ENCODE measurements at places on chromosomes 11 and 22. TPM values are rescaled to one million over a fixed set of nuclear protein-coding genes. Genes with fewer than 3 reads are reported as not detected.

EHF gene
- not detected for total RNA-seq

CARD18 gene
- total RNA-seq = not detected

CFAP68 gene
- 33.0 TPM for total RNA-seq

OR52N5 gene
- total RNA-seq = 0.06 TPM

DNA sequence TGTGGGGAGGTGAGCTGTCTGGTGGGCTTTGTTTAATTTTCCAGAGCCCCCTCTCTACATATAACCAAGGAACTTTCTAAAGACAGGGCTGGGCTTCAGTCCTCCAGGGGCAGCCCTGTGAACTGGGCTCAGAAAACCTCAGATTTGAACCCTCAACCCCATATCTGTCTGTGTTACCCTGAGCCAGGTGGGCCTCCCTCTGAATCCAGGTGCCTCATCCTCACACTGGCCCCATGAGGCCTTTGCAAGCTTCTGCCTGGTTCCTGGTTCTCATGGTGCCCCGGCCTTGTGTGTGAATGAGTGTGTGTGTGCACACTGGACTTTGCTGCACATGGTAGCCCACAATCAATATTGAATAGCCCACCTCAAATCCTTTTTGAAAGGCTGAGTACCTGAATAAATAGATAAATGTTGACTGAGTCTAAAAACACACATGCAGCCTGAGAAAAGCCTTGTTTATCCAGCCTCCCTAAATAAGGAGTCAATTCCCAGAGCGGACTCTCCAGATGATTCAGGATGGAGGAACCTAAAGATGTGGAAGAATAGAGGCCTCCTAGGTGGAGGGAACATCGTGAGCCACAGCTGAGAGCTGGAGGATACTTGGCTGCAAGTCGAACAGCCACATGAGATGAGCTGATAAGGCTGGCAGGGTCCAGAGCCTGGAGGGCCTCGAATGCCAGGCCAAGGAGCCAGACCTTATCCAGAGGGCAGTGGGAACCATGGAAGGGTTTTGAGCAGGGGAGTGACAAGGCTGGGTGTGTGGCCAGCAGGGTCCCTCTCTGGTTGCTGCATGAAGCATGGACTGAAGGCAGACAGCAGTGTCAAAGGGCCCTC is 28.1 kb upstream of the P2RY2 start:
- no peak for DNase-seq
- no peak overlapping the region for H3K4me3 ChIP-seq
- H3K27me3 ChIP-seq = no peaks in the 10 kb centered on the region
- no peak overlapping the region for H3K27ac ChIP-seq
- peaks cover 8% of the 10 kb centered on the region for H3K4me1 ChIP-seq

DNA sequence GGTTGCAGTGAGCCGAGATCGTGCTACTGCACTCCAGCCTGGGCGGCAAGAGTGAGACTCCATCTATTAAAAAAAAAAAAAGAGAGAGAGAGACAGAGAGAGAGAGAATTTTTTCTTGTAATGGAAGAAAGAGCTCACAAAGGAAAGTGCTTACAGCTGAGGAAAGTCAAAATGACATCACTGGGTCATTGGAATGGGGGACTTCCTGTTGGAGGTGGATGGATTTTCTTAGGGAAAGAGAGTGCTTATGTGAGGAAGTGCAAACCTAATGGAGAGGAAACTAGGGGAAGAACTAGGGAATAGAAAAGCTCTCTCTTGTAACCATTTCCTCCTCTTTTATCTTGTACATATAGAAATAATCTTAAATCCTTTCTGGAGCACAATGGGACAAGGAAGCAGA is 6.3 kb upstream of the PIWIL4 start:
- no peak overlapping the region for H3K27ac ChIP-seq
- H3K27me3 ChIP-seq = no peaks in the 10 kb centered on the region
- no peak for DNase-seq
- peaks cover 25% of the 10 kb centered on the region for H3K4me1 ChIP-seq

- no peaks in the 10 kb centered on the region for H3K4me1 ChIP-seq
- no peak overlapping the region for H3K4me3 ChIP-seq
- no peaks in the 10 kb centered on the region for H3K27me3 ChIP-seq
- H3K36me3 ChIP-seq = no peaks in the 10 kb centered on the region
- no peak overlapping the region for H3K27ac ChIP-seq
- DNase-seq = peak; percentile 92
Measured at GRCh38 chr11:122137078-122137793, 21.2 kb upstream of the BLID start.

DNA sequence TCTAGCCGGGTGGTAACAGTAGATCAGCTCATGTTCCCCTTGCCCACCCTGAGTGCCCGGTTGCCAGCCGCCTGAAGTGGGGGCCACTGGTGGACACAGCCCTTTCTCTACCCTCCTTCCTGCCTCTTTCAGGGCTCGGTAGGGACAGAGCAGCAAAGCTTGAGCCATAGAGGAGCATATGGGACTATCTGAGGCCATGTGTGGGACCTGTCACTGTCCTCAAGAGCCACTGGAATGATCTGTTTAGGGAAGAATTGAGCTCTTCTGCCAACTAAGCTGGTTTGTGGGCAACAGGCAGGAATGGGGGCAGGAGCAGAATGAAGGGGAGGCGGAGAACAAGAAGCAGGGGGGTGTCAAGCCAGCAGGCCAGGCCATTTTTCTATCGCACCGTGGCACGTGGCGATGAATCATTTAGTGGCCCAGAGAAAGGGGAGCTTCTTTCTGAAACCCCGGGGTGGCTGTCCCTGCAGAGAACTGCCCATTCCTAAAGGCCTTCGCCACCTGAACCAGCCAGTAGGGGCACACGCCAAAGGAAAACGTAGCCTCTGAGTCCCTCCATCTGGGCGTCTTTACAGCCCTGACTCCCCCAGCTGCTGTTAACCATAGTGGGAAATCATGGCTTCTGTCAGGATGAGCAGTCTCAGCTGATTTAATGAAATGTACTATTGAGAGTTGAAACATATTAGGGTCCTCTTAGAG is 8.8 kb downstream of the ASPHD2 start:
- no peak overlapping the region for H3K27ac ChIP-seq
- H3K27me3 ChIP-seq = no peaks in the 10 kb centered on the region
- no peaks in the 10 kb centered on the region for H3K4me1 ChIP-seq
- no peak for DNase-seq

- H3K36me3 ChIP-seq = no peaks in the 10 kb centered on the region
- no peaks in the 10 kb centered on the region for H3K27me3 ChIP-seq
- no peak overlapping the region for H3K27ac ChIP-seq
- no peaks in the 10 kb centered on the region for H3K4me1 ChIP-seq
- DNase-seq = no peak
- H3K4me3 ChIP-seq = no peak overlapping the region
Measured at GRCh38 chr11:7530013-7530640, 16.3 kb downstream of the PPFIBP2 start.

- H3K4me3 ChIP-seq = no peak overlapping the region
- no peaks in the 10 kb centered on the region for H3K36me3 ChIP-seq
- H3K27me3 ChIP-seq = no peaks in the 10 kb centered on the region
- no peak for DNase-seq
- H3K27ac ChIP-seq = no peak overlapping the region
Measured at GRCh38 chr22:26404851-26405421, 24.1 kb upstream of the ASPHD2 start.

All from cardiac muscle cell (in vitro differentiated cells and primary cell).